ENCODE measurements at places on chromosomes 13 and 19.

DNA sequence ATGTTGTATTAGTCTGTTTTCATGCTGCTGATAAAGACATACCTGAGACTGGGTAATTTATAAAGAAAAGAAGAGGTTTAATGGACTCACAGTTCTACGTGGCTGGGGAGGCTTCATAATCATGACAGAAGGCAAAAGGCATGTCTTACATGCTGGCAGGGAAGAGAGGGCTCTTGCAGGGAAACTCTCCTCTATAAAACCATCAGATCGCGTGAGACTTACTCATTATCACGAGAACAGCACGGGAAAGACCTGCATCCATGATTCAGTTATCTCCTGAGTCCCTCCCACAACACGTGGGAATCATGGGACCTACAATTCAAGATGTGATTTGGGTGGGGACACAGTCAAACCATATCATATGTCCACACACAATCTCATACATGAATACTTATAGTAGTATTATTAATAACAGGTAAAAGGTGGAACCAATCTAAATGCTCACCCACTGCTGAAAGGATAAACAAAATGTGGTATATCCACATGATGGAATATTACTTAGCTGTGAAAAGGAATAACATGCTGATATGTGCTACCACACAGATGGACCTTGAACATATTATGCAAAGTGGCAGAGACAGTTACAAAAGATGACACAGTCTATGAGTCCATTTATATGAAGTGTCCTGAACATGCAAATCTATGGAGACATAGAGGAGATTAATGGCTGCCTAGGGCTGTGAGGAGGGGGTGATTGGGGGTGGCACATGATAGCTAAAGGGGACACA is 20.9 kb upstream of the CEBPA start:
- DNase-seq: no peak

- DNase-seq: no peak
These were observed 10.6 kb downstream of the TRIP10 start for GRCh38 chr19:6750062-6750461.

GRCh38 chr13:98133946-98134345 is 8.9 kb upstream of the FARP1 start:
- no peak for DNase-seq

DNA sequence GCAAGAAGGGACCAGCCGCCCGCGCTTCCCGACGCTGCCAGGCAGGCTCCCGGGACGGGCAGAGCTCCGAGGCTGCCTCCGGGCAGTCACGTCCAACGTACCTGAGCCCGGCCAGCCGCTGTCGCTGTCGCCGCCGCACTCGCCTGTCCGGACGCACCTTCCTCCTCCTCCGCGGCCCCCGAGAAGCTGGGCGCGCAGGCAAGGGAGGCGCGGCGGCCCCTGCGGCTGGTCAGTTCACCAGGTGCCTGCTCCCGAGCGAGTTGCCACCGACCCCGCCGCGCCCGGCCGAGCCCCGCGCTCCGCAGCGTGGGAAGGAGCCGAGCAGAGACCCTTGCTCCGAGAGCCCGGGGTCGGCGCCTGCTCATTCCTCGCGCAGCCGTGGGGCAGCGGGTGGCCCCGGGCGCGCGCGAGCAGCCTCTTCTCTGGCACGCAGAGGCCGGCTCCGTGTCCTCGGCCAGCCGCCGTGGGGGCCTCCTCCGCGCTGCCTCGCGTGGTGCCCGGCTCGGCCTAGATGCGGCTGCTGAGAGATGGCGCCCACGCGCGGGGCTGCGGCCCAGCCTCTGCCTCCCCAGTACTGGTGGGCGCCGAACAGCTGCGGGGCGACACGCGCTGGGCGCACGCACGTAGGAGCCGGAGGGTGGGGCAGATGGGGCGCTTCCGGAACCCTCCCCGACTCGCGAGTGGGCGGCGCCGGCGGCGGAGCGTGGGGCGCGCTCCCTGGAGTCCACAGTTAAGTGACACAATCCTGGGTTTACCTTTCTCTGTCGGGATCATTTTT is 419.4 kb downstream of the UQCRFS1 start:
- DNase-seq: no peak

DNA sequence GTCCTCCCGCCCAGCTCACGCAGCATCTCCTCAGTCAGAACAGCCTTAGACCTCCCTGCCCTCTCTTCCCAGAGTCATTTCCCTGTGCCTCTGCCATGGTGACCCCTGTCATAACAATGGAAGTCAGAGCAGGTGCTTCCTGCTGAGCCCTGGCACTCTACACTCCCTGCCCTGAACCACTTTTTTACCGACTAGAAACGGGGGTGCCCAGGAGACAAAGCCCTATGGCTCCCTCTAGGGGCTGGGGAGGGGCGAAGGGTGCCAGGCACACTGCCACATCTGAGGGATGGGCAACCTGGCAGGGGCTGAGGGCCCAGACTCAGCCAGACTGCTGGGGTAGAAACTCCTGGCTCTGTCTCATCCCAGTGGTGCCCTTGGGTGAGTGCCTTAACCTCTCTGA is 16.4 kb downstream of the ZNF574 start:
- DNase-seq: peak; percentile 51

- no peak for DNase-seq
These were observed 48.2 kb downstream of the STK24 start for GRCh38 chr13:98528663-98529064.

DNA sequence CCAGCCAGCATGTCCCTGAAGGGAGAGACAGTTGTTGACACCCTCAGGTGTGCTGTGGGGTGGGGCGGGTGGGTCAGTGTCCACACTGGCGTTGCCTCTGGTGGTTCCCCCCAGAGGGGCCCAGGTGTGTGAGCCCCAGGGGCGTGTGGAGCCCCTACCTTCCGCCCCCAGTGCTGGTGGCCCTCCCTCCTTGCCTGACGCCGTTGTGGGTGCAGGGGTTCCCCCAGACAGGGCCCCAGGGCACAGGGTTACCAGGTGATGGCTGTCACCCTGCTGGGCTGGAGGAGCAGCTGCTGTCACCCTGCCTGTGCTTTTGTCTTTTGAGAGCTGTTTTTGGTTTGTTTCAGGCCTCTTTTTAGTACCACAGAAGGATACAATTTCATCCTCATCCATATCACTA is 27.2 kb downstream of the ATP4B start:
- DNase-seq: no peak

DNA sequence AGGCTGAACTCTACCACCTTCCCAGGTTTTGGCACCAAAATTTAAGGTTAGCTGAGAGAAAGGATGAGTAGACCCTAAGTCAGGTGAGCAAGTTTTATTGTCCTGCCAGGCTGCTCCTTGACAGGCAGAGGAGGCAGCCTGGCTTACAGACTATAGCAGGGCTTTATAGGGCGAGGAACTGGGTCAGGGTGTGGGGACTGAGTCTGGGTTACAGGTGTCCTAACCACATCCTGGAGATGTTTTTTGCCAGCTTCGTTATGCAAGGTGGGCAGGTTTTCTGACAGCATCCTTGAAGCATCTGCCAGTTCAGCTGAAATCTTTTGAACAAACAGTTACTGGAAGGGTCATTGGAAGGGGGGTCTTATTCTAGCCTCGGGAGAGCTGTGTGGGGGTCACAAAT is 905.7 kb upstream of the SLITRK5 start:
- peak; percentile 17 for DNase-seq
